ENCODE measurements at places on chromosomes 2 and 18.

DNA sequence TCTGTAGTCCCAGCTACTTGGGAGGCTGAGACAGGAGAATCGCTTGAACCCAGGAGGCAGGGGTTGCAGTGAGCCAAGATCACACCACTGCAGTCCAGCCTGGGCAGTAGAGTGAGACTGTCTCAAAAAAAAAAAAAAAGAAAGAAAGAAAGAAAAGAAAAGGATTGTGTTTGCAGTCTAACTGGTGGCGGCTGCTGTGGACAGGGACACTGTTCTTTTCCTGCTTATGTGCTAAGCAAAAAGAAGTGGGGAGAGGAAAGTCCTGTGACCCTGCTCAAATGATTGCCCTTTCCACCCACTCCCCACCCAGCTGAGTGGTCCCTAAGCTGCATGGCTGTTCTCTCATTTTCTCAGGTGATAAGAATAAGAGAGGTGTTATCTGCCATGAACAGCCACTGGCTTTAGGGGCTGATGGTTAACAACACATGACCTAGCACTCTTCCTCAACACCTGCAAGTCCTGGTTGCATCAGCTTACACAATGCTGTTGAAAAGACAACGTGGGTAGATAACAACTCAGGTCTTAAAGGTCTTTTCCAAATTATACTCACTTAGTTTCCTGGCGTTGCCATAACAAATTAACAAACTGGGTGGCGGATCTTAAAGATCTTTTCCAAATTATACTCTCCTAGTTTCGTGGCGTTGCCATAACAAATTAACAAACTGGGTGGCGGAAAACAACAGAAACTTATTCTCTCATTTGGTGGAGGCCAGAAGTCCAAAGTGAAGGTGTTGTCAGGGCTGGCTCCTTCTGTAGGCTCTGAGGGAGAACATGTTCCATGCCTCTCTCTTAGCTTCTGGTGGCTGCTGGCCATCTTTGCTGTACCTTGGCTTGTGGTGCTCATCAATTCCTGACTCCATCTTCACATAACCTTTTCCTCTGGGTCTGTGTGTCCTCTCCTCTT lies 90.3 kb upstream of the RTN4 start:
- DNase-seq: no peak

DNA sequence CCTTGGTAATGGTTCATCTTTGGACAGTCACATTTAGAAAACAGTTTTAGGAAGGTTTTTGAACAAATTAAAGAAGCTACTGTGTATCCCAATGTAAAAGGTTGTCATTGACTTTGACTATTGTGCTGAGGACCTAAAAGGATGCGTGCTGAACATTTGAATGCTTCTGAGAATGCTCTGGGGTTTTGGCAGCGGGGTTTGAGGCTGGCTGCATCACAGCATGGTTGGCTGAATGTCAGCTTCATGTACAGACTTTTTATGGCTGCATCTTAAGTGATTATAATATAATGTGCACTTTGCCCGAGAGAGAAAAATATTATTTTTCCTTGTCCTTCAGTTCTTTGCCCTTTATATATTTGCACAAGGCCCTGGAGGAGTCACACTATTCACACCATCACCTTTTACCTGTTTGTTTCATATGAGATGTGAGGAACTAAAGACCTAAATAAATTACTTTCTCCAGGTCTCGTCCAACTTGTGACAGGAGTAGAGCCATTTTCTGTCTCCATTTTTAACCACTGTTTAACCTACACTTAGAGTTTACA lies 125.9 kb downstream of the CCDC85A start:
- no peak for DNase-seq

DNA sequence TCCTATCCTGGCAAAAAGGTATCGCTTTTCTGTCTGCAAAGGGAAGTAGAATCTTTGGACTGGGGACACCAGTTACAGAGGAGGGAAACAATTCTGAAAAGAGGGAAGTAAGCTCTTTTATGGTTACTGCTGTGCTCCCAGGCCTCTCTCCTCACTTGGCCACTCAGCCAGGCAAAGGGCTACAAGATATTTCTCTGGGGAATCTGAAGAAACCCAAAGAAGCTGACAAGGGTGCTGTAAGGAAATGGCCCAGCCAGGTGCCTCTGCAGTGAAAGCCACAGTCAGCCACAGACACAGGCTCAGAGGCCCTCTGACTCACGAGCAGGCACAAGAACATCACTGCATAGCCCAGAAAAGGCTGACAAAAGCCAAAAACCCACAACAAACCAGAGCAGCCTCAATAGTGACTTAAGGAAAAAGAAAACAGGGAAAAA lies 5.8 kb downstream of the HDLBP start:
- DNase-seq: no peak

- no peak for DNase-seq
These were observed 132.1 kb upstream of the DNMT3A start for GRCh38 chr2:25473758-25474340.

GRCh38 chr2:241454837-241455485 lies 53.4 kb downstream of the STK25 start:
- no peak for DNase-seq

GRCh38 chr18:2526329-2526728 lies 45.0 kb downstream of the METTL4 start:
- DNase-seq: no peak

GRCh38 chr18:28158083-28158581 lies 18.8 kb downstream of the CDH2 start:
- no peak for DNase-seq

DNA sequence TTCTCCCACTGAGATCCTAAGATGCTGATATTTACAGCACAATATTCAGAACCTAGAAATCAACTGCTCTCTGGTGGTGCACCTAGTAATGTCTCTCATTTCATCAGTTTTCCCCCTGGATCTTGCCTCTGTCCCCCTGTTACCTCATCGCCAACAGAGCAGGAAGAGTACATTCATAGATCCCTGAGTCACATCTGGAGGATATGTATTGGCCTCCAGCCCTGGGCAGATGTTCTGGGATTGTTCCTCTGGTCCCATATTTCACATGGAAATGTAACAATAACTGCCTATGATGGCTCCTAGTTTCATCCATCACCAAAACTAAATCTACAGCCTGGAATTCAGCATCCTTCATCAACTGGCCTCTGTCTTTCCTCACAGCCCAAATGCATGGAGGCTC lies 278.8 kb upstream of the SLC14A2 start:
- no peak for DNase-seq

DNA sequence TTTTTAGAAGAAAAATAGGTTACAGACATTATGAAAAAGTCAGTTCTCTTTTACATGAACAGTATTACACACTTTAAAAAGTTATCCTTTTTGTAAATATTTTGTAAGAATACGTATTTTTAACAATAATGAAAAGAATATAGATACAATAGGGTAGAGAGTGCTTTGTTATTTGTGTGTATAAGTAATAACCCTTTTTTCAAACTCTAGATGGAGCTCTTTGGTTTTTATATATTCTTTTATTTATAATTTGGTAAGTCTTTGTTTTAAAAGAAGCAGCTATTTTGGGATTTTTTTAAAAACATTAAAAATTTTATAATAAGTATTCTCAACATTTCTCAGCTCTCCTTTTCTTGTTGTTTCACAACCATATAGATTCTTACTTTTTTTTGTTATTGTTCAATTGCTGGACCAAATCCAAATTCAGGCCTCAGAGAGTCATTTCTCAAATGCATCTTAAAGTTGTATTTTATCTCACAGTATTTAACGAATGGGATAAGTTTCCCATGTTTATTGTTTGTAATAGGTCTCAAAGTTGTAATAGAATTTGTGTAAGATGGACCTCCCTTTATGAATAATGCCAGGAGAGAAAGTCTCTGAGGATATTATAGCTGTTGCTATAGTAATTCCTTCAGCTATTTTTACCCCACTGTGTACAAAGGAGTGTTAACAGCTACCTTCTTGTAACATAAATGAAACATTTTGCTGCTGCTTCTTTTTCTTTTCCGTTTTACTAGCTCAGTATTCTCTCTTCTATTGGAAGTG lies 46.4 kb downstream of the ACYP2 start:
- DNase-seq: no peak

DNA sequence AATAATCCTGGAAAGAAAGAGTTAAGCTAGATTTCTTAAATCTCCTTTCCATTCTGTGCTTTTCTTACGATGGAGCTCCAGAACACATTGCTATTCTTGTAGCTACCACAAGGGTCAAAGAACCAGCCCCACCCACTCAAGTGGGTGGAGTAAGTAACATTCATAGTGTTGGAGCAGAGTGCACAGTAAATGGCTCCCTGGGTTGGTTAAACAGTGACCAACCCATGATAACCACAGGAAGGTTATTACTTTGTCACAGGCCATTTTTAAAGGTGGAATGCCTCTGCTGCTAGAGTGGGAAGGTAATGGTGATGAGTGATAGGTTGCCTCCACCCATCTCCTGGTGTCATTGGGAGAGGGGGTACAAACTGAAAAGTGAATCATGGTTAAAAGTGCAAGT lies 13.9 kb downstream of the ARPC2 start:
- no peak for DNase-seq

GRCh38 chr2:150339951-150340350 lies 147.5 kb downstream of the RND3 start:
- DNase-seq: no peak

DNA sequence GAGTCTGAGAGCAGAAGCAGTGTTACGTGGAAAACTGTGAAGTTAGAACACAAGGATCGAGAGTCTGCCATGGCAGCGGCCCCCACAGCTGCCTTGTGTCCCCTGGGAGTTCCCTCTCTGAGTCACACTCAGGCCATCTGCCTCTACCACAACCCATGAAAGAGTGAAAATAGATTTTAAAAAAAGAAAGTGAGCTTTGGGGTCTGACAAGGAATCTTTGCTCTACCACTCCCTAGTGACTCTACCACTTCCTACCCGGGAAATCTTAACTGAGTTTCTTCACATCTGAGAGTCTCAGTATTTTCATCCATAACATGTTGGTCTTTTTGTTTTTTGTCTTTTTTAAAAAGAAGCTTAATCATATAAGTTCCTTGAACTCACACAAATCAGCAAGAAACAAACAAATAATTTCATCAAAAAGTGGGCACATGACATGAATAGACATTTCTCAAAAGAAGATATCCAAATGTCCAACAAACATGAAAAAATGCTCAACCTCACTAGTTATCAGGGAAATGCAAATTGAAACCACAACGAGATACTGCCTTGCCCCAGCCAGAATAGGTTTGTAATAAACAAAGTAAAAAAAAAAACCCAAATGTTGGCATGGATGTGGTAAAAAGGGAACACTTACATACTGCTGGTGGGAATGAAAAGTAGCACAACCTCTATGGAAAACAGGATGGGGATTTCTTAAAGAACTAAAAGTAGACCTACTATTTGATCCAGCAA lies 2.4 kb upstream of the MSGN1 start:
- no peak for DNase-seq

GRCh38 chr2:125516496-125517109 lies 1139.4 kb upstream of the GYPC start:
- no peak for DNase-seq

- DNase-seq: peak; percentile 81
These were observed 13.7 kb downstream of the HS6ST1 start for GRCh38 chr2:128304715-128305554.

DNA sequence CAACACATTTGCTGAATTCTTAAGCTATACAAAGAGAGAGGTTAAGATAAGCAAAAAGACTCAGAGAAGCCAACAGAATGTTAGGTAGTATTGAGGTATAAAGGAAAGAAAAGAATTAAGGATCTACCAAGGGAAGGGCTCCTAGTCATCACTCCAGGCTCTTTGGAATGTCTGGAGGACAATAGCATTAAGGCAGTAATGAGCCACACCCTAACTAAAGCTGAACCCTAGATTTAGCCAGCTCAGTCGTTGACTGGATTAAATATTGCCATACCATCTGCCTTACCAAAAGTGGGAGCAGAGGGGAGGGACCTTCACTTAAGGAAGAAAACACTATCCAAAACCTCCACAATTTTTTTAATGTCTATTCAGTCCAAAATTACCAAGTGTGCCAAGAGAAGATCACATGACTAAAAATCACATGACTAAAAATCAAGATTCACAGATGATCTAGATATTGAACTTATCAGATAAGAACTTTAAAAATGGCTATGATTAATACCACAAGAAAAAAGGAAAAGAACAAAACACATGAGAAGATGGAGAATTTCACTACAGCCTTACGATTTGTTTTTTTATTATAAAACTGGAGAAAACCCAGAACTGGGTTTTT lies 59.7 kb downstream of the EXOC6B start:
- DNase-seq: no peak

DNA sequence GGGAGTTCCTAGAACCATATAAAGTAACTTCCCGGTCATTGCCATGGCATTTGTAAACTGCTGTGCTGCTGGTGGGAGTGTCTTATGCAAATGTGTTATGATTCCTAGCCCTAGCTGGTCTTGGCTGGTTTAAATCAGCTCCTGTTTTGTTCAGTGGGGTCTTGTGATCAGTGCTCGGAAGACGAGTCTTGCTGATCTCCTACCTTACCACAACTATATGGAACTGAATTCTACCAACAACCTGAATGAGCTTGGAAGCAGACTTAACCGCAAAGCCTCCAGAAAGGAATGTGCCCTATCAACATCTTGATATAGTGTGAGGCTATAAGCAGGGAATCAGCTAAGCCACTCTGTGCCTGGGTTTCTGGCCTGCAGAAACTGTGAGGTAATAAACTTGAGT lies 33.5 kb downstream of the POLE4 start:
- DNase-seq: peak; percentile 20

GRCh38 chr2:239983004-239983778 lies 42.0 kb downstream of the NDUFA10 start:
- no peak for DNase-seq

DNA sequence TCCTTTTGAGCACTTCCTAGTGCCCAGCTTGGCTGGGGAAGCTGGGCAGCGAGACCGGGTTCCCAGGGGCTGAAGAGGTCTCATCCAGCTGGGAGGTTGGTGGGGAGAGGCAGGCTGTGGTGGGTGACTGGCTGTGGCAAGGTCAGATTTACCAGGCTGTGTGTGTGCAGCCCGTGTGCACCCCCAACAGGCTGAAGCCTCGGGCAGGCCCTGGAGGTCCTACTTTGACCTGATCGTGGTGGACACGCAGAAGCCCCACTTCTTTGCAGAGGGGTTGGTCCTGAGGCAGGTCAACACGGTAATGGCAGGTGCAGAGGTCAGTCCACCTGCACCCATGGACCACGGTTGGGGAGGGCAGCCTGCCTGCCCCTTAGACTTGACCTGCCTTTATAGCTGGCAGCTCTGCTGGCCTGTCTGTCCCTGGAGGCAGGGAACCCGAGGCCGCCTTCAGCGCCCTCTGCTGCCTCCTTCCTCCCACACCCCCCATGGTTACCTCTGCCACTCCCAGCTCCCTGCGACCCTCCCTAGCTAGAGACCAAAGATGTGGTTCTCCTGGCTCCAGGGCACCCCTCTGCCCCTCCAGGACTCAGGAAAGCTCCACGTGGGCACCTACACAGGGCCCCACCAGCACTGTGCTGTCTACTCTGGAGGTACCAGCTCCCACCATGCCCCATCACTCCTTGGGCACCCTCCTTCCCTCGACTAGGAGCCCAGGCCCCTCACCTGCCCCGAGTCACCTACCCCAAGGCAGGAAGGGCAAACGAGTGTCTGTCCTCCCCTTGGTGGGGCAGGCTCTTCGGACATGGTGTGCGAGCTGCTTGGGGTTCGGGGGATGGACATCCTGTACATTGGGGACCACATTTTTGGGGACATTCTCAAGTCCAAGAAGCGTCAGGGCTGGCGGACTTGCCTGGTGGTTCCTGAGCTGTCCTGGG lies 4.0 kb downstream of the NT5DC4 start:
- DNase-seq: no peak
